AG04450 (cell line): ENCODE measurements at places on chromosomes 1 and 21. TPM values are rescaled to one million over a fixed set of nuclear protein-coding genes. Genes with fewer than 3 reads are reported as not detected.

- peak; percentile 50 for DNase-seq
Observed at GRCh38 chr1:216903382-216903740, 180.1 kb upstream of the ESRRG start.

GRCh38 chr1:156571261-156571852, 1.0 kb downstream of the IQGAP3 start:
- DNase-seq, result peak; percentile 88

- no peak for DNase-seq
Observed at GRCh38 chr1:229710746-229711145, 84.7 kb downstream of the URB2 start.

GRCh38 chr1:87224201-87224600, 104.5 kb upstream of the LMO4 start:
- DNase-seq, result peak; percentile 90

DNA sequence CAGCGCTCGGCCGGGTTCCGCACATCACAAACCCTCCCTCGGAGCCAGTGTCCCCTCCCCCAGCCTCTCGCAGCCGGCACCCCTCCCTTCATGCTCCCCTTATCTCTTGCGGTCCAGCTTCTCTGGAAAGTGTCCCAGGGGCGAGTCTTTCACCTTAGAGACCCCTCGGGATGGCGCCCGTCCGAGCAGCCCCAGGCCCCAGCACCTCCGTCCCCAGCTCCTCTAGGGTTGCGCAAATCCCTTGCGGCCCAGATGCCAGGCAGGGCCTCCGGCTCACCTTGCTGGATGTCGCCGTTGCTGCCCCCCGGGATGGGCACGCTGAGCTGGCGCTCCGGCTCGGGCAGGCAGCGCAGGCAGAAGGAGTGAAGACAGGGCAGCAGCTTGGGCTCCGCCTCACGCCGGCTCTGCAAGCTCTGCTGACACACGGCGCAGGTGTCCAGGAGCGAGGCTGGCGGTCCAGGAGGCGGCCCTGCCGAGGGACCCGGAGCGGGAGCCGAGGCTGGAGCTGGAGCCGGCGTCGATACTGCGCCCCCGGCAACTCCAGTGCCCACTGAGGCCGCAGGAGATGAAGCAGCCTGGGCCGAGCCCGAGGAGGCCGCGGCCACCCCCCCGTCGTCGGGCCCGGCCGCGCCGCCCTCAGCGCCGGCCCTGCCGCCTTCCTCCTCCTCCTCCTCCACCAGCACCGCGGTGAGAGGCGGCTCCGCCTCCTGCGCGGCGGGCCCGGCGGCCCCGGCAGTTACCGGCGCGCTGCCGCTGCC, 550 bp downstream of the TRIM33 start:
- no peak for DNase-seq

- DNase-seq, result no peak
Observed at GRCh38 chr1:70477090-70477489, 66.0 kb downstream of the CTH start.

DNA sequence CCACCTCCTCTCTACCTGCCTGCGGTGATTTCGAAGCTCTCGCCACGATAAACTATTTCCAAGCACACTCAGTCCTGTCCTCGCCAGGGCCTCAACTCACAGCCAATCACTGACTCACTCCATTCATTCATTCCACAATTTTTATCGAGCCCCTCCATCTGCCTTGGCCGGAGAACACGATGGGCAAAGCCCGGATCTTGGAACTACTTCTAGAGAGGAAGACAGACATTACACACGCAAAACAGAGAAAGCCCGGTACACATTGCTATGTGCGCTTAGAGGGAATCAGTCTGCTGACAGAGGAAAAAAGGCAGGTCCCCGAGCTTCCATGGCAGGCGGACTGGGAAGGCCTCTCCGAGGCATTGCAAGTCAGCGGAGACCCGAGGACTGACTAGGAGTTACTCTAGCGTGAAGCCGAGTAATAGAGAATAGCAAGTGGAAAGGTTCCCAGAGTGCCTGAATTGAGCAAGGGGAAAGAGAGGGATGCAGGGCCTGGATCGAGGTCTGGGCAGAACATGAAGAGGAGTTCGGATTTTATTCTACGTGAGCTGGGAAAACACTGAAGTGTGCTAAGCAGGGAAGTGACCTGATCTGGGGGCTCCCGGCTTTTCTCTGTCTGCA, 54.2 kb upstream of the DNAJC6 start:
- DNase-seq, result no peak

GRCh38 chr1:27538793-27539192, 48.8 kb upstream of the WASF2 start:
- peak; percentile 44 for DNase-seq

GRCh38 chr1:230094746-230095145, 27.7 kb downstream of the GALNT2 start:
- DNase-seq, result no peak

DNA sequence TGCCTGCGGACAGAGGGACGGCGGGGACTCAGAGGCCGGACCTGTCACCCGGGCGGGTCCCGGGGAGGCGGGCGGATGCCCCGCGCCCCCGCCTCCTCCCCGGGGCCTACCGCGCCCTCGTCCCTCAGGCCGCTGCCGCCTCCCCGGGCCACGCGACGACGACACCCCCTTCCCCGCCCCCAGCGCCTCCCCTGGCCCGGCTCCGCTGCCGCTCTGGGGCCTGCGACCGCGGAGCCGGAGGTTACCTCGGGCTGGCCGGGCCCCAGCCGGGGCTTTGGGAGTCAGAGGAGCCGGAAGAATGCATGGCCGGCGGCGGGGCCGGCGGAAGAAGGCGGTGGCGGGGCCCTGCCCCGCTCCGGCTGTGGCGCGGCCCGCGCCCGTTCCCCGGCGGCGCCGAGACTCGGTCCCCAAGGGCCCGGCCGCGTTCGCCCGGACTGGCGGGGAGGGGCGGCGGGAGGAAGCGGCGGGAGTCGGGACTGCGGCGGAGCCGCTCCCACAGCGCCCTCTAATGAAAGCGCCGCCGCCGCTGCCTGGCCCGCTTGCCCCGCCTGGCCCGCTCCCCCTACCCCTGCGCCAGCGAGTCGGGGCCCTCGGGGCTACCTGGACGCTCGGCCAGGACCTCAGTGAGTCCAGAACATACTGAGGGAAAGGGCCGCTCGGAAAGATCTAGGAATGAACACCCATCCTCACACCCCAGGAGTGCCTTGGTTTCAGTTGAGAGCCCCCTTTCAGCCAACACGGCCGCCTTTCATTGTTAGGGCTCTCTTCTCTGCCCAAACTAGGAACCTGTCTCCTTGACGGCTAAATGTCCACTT, at the start of gene LPGAT1:
LPGAT1 (minus strand) TSS at position 436 of the 815 bp plus-strand sequence. CDS start 1,467 bp downstream, outside the sequence.
- DNase-seq, result no peak

GRCh38 chr1:214838351-214838750, 235.4 kb downstream of the CENPF start:
- DNase-seq, result no peak

DNA sequence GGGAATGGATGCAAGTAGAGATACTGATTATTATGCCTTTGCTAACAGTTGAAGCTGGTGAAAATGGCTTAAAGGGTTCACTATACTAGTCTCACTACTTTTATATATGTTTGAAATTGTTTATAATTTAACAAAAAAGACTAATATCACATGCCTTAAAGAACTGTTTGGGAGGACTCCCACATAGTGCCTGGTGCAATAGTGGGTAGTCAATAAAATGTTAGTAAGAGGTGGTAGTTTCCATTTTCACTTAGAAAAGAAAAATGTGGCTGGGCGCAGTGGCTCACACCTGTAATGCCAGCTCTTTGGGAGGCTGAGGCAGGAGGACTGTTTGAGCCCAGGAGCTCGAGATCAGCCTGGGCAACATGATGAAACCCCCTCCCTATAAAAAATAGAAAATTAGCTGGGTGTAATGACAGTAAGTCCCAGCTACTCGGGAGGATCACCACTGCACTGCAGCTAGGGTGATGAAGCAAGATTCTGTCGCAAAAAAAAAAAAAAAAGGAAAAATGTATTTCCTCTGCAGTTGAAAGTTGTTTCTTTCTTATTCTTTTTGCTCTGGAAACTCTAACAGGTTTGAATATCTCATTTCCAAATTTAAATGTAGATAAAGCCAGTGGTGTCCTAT, 24.5 kb downstream of the C21orf91 start:
- no peak for DNase-seq

- no peak for DNase-seq
Observed at GRCh38 chr1:15519625-15520024, 4.4 kb downstream of the CASP9 start.

TMEM269 gene
- polyA plus RNA-seq, result 0.04 TPM in 1 of 2 replicates, not detected in the other

ZFP69B gene
- polyA plus RNA-seq, result 4.4 and 5.9 TPM in 2 replicates

PCAT6 gene
- polyA plus RNA-seq, result 3.0 and 4.0 TPM in 2 replicates

FCRL5 gene
- polyA plus RNA-seq, result not detected in 2 replicates

GBP7 gene
- not detected in 2 replicates for polyA plus RNA-seq

LRIG2 gene
- polyA plus RNA-seq, result 7.9 and 9.7 TPM in 2 replicates

CD1B gene
- polyA plus RNA-seq, result not detected in 2 replicates

ANGPTL1 gene
- polyA plus RNA-seq, result 0.16 and 0.47 TPM in 2 replicates

PRKAB2 gene
- 19.1 and 28.1 TPM in 2 replicates for polyA plus RNA-seq

ADCY10 gene
- 0.01 and 0.11 TPM in 2 replicates for polyA plus RNA-seq
